ENCODE measurements at places on chromosomes 1 and 21. TPM values are rescaled to one million over a fixed set of nuclear protein-coding genes. Genes with fewer than 3 reads are reported as not detected.

The TACSTD2 gene
- total RNA-seq: 0.13 TPM

The MROH7 gene
- total RNA-seq: 4.3 TPM

The MCOLN2 gene
- total RNA-seq: 0.18 TPM

The HPCA gene
- 0.35 TPM for total RNA-seq

The TEX50 gene
- total RNA-seq: not detected

The NCDN gene
- total RNA-seq: 9.9 TPM

The RHBDL2 gene
- total RNA-seq: 0.35 TPM

The OR14K1 gene
- total RNA-seq: not detected

The OVAAL gene
- total RNA-seq: not detected

The PPCS gene
- total RNA-seq: 39.5 TPM

The PGLYRP4 gene
- total RNA-seq: not detected

The VSIG8 gene
- total RNA-seq: not detected

DNA sequence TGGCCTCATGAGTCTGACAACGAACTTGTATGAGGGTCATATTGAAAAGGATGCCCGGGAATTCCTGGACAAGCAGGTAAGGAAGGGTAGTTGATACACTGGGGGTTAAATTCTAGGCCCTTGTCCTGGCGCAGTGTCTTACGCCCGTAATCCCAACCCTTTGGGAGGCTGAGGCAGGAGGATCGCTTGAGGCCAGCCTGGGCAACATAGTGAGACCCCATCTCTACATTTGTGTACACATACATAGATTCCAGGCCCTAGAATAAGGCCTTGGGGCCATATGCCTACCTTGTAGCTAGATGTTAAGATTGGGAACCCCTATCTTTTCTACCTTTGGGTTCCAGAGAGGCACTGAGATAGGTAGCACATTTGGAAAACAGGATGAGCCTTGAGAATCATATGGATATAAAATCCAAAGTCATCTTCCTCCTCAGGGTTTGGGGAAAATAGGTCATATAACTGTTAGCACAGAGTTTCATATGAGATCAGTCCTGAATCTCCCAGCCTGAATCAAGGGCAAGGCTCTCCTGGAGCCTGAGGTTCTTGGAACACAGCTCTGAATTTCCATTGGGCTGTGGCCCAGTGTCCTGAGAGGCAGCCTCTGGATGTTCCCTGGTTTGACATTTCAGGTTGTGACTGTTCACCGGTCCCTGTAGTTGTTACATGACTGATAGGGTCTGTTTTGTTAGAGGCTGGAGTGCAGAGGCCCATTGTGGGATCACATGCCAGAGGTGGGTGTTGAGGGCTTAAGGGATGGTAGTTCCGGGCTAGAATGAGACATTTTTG, 104.4 kb downstream of the PIK3R3 start:
- no peak for DNase-seq

- DNase-seq: no peak
Observed at GRCh38 chr21:26365849-26366248, 195.3 kb upstream of the APP start.

DNA sequence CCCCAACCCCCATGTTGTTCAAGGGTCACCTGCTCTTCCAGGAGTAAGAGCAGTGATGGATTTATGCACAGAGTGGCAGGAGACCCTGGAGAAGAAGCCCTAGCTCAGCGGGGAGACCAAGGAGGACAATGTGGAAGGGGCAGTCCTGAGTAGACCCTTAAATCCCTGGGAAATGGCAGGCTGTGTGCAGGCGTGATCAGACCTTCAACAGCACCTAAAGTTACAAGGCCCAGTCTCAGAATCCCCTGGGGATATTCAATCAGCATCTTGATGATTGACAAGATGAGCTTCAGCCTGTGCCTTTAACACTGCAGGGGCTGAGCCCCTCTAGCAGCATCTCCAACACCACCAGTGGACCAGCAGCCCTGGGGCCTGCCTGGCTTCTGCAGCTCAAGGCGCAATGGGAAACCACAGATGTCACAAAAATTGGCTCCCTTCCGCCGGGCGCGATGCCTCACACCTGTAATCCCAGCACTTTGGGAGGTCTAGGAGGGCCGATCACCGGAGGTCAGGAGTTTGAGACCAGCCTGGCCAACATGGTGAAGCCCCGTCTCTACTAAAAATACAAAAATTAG, 60.4 kb downstream of the IRF2BP2 start:
- no peak for DNase-seq

DNA sequence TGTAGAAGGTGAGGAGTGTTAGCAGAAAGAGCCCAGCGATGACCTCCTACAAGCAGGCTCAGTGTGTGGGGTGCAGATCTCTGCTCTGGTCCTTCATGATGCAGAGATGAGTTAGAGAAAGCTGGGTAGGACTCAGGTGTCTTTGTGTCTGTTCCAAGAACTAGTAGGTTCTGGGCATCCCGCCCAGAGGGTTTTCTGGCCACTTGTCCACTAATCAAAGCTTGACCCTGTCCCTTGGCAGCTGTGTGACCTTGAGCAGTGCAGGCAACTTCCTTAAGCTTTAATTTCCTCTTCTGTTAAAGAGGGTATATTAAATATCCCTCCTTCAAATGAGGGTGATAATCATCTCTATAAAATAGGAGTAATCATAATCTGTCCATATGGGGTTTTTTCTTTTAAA, 54.7 kb upstream of the WNT4 start:
- DNase-seq: no peak

DNA sequence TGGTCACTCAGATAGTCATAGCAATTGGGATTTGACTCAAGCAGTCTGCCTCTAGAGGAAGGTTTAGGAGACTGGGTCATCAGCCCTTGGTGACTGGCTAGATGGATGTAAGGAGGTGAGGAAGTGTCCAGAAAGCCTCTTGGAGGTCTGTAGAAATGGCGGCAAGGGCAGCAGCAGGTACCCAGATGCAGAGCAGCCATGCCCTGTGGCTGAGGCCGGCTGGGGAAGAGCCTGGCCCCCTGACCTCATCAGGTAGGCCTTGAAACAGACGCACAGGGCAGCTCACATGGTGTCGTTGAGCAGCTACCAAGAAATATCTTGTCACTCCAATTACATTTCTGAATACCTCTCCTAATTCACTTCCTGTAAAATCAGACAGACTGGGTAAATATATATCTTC, 98.2 kb downstream of the DMRTB1 start:
- no peak for DNase-seq

- peak; percentile 22 for DNase-seq
Observed at GRCh38 chr1:155171836-155172731, 1.0 kb downstream of the KRTCAP2 start.

GRCh38 chr1:167573035-167573434, 19.5 kb upstream of the CREG1 start:
- no peak for DNase-seq

DNA sequence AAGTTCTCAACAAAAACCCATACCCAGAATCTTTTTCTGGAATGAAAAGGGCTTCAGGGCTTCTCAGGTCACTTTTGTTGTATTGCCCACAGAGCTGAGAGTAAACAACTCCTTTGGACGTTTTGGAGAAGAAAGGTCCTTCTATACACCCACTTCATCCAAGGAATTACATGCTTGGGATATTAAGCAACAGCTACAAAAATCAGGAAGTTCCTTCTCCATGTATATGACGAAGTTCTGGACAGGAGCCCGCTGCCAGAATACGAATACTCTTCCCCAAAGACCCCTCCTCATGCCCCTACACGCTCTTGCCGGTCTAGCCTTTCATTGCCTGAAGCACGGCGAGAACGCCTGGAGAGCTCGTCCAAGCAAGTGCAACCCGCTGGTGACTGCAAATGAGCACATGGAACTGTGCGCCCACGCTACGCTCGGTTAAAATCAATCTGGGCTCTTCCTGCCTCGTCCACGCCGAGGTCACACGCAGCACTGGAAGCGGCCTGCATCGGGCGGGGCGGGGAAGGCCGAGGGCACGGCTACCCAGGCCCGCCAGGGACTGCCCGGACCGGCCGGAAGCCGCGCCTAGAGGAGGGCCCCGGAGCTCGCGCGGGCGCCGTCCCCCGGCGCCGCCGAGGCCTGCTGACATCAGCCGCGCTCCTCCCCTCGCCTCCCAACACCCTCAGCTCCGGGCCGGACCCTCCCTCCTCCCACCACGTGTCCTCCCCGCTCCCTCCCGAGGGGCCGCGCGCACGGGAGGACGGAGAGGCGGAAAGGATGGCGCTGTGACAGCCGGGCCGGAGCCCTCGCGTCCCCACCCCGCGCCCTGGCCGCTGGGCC, at the start of gene POGK:
Gene POGK, plus strand, starts transcription at position 710 of the 834 bp plus-strand sequence. CDS start 1,482 bp downstream, outside the sequence.
- DNase-seq: peak; percentile 96

DNA sequence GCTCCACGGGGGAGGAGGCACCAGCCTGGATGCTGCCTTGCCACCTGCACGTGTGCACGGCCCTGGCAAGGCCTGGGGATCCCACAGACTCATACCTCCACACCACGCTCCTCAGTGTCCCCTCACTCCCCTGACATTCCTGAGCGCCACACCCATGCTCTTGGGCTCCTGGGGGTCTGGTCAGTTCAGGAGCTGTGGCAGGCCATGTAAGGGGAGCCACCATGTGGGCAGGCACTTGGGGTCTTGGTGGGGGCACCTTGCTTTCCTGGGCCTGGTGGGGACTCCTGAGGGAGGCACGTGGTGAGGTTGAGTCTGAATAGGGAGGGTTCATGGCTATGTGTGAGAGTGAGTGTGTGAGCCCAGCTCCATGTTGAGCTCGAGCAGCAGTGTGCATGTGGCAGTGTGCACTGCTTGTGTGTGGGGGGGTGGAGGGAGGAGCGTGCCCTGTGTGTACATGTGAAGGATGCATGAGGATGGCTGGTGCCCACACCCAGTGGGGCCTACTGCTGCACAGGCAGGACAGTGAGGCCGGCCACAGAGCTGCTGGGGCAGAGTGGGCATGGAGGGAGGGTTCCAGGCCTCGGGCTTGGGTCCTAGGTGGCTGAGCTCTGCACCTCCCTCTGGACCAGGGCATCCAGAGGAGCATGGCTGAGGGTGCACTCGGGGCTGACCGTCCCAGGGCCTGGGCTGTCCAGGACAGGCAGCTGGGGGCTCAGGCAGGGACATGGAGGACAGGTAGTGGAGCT, 1.6 kb downstream of the GJC2 start:
- DNase-seq: no peak

DNA sequence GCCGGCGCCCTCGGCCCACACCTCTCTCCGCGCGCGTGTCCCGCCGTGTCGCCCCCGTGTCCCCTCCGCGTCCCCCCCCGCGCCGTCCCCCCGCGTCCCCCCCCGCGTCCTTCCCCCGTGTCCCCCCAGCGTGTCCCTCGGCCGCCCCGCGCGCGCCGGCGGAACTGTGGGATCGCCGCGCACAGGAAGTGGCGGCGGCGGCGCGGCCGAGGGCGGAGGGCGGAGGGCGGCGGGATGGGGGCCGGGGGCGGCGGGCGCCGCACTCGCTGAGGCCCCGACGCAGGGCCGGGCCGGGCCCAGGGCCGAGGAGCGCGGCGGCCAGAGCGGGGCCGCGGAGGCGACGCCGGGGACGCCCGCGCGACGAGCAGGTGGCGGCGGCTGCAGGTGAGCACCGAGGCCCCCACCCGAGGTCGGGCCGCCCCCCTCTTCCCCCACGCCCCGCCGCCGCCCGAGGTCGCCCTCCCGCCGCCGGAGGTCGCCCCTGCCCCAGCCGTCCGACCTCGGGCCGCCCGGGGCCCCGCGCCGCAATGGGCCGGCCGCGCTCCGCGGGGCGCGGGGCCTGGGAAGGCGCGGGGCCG, at the start of gene AGPAT3:
Gene AGPAT3, plus strand, starts transcription at position 262 of the 578 bp plus-strand sequence. CDS start 94,459 bp downstream, outside the sequence.
- DNase-seq: peak; percentile 54

DNA sequence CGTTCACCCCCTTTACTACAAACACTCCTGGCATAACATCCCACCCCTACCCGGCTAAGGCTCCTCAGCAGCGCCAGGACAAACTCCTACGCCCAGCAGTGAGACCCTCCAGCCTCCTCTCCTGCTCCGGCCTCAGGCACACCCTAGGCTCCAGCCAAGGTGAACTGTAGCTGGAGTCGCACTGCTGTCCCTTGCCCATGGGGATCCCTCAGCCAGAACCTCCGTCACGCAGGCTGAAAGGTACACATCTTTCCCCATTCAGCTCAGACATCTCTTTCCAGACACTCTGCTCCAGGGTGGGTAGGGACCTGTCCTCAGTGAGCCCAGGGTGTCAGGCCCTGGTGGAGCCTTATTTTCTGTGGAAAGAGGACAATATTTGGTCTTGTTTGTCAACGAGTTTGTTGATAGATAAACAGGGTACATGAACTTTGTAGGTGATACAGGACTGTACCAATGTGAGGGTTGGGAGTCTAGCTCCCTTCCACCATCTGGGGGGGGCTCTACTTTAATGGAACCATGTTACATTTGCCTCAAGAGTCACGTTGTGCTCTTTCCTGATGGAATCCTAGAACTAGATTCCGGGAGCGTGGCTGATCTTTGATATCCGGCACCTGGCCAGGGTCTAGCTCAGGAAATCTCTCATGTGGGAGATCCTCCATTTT, 56.5 kb upstream of the SSBP3 start:
- DNase-seq: no peak

DNA sequence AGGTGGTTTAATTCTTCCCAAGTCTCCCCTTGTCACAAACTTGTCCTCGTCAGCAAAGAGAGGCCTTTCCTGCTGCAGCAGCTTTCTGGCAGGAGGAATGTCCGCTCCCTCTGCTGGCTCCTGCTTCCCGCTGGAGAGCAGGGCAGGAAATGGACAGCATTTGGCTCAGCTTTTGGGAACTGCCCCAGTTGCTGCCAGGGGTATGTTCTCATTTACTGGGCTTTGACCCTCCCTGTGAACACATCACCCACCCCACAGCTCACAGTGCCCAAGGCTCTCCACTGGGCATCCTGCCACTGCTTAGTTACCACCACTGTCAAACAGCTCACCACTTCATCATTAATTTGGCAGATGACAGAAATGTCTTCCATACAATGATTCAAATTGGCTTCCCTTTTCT, 75.4 kb downstream of the MRPL37 start:
- DNase-seq: peak; percentile 89

- DNase-seq: peak; percentile 56
Observed at GRCh38 chr1:35560256-35561225, 2.9 kb downstream of the NCDN start.

DNA sequence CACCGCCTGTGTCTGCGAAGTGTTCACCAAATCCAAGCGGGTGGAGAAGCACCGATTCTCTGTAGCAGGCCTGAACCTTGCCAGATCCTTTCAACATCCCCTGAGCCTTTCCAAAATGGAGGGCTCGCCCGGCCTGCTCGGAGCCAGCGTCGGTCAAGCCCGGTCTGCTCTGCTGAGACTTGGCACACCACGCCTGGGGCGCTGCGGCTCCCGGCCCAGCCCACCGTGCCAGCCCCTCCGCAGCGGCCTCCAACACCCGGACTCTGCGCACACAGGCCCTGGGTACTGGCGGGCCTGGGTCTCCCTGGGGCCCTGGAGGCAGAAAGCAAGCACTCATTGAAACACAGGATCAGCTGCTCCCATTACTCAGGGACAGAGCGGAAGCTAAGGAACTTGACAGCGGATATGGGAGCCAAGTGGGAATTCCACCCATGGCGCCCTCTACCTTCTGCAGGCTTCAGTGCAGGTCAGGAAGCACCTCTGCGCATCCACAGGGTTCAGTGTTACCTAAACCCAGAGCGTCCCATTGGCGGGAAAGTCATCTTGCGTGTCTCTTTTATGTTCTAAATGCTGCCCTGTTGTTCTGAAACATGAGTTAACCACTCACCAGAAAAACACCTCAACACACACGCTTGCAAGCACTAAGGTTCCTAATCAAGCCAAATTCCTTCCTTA, 159.9 kb downstream of the ZBTB18 start:
- DNase-seq: no peak

GRCh38 chr1:193520472-193520871, 334.1 kb upstream of the B3GALT2 start:
- DNase-seq: no peak

GRCh38 chr1:186420311-186420710, 40.6 kb downstream of the PDC start:
- DNase-seq: no peak

Measured in muscle of leg (tissue), 16 donors.